ENCODE measurements at places on chromosomes 3 and 15.

GRCh38 chr15:78626381-78626995, 5.7 kb upstream of the CHRNA3 start:
- DNase-seq: no peak

DNA sequence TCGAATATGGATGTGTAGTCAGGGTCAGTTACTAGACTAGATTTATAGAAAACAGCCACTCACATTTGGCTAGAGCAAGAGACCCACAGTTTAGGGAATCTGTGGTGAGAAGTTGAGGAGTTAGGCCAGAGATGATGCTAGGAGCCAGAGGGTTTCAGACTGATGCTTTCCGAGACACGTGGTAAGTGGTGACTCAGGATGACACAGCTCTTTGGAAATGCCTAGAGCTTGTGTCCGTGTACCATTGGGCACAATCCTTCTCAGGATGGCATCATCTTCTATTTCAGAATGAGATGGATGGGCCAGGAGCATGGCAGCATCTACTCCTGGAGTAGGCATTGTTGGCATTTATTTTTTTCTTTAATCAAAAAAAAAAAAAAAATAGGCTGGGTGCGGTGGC, 28.5 kb downstream of the PTPRG start:
- no peak for DNase-seq

GRCh38 chr3:43729707-43730414, 39.1 kb downstream of the ABHD5 start:
- DNase-seq: no peak

GRCh38 chr3:16406579-16406978, 106.9 kb downstream of the RFTN1 start:
- no peak for DNase-seq

DNA sequence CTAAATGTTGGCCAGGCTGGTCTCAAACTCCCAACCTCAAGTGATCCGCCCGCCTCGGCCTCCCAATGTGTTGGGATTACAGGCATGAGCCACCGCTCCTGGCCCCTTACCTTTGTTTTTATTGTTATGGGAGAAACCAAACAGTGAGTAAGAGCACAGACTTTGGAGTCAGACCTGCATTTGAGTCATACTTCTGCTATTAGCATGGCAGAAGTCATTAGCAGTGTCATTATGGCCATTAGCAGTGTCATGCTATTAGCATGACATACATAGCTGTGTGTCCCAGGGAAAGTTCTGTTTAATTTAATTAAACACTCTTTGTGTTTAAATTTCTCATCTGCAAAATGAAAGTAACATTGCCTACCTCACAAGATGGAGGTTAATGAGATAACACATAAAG, 54.8 kb downstream of the SQOR start:
- DNase-seq: no peak

- no peak for DNase-seq
These were observed 128.5 kb upstream of the RBMS3 start for GRCh38 chr3:29152379-29152778.

DNA sequence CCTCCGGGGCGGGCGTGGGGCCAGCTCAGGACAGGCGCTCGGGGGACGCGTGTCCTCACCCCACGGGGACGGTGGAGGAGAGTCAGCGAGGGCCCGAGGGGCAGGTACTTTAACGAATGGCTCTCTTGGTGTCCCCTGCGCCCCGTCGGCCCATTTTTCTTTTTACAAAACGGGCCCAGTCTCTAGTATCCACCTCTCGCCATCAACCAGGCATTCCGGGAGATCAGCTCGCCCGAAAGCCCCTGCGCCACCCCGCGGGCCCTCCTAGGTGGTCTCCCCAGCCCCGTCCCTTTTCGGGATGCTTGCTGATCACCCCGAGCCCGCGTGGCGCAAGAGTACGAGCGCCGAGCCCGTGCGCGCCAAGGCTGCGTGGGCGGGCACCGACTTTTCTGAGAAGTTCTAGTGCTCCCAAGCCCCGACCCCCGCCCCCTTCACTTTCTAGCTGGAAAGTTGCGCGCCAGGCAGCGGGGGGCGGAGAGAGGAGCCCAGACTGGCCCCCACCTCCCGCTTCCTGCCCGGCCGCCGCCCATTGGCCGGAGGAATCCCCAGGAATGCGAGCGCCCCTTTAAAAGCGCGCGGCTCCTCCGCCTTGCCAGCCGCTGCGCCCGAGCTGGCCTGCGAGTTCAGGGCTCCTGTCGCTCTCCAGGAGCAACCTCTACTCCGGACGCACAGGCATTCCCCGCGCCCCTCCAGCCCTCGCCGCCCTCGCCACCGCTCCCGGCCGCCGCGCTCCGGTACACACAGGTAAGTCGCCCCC, at the start of gene THBS1:
Gene THBS1 (plus strand): TSS at position 595 of the 757 bp plus-strand sequence. CDS start 779 bp downstream, outside the sequence.
- DNase-seq: no peak

- DNase-seq: no peak
These were observed 187.4 kb upstream of the STAC start for GRCh38 chr3:36192901-36193300.

DNA sequence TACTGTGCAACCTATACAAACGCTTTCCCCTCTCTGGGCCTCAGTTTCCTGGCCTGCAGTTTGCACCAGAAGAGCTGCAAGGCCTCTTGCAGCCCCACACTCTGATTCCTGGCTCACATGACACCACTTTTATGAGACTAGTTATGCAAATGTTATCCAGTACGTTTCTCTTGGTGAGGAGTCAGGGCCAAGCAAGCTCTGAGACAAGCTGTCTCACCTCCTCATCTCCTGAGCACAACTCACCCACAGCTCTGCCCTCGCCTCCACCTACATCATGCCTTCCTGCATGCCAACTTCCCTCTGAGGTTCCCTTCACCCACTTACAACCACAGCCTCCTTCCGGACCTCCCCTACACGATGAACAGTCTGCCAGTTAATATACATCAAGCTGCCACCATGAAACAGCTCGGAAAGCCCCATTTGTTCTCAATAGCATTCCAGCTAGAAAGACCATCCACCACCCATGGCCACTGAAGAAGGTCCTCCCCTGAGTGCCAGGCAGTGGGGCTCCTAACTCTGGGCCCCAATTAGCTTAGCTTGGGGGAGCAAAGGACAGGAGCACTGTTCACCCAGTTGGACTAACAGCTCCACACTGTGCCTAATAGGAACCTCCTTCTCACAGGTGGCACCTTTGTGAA, 25.0 kb downstream of the CRYGS start:
- DNase-seq: no peak

DNA sequence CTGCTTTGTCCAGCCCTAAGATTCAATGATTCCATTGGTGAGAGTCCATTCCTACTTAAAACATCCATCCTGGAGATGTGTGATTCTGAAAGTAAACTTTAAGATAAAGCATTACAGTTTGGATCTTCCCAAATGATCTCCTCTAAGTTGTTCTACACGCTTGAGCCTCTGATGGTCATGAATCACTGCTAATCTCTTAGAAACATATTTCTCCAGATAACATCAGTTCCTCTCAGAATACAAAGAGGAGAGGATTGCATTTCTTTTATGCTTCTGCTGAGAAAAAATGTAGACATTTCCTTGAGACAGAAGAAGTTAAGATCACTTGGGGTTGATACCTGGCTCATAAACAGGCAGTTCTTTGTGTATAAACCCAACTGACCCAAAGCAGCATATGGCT, 281.2 kb upstream of the DPH6 start:
- DNase-seq: no peak

DNA sequence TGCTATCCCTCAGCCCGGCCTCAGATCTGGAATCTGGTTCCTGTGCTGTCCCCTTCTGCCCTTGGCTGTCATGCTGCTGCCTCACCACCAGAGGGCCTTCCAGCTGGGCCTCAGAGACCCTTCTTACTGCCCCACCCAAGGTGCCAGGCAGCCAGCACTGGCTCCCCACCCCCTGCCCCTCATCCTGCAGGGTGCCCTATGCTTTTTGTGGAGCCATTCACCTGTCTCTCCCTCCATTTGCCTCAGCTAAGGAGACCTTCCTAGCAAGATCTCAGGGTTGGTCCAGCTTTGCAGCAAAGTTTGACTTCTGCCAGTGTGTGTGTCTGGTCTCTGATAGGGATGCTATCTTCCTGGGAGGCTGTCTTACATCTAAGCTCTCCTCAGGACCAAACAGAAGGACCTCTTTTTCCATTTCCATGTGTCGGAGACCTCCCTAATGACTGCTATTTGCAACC, 1.9 kb upstream of the VWA5B2 start:
- peak; percentile 36 for DNase-seq

DNA sequence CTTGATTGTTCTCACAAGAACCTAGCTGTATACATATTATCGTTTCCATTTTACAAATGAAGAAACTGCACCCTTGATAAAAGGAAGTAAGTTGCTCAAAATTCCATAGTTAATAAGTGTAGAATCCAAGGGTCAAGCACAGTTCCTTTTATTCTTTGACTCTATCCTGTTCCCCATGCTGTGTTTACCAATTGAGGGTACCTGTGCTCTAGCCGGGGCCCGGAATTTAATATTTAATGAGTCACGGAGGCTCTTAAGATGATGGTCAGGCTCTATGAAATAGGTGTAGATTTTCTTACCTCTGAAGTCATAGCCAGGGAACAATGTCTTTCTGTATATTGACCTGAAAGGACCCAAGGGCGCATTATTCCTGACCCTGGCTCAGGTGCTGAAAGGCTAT, 65.2 kb downstream of the LPP start:
- no peak for DNase-seq

DNA sequence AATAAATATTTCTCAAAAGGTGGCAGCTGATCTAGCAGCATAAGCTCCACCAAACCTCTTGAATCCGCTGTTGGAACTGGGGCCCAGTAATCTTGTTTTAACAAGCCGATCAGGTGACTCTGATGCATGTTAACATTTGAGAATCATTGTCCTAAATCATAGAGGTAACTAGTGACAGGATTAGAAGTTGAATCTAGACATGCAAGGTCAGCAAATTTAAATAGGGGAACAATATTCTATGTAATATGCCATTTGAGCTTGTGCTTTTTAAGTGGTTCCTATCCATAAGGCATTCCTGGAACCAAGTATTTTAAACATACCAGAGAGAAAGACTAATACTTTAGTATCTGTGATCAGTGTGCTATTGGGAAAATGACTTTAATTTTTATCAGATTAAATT, 412.8 kb downstream of the PYDC2 start:
- no peak for DNase-seq

DNA sequence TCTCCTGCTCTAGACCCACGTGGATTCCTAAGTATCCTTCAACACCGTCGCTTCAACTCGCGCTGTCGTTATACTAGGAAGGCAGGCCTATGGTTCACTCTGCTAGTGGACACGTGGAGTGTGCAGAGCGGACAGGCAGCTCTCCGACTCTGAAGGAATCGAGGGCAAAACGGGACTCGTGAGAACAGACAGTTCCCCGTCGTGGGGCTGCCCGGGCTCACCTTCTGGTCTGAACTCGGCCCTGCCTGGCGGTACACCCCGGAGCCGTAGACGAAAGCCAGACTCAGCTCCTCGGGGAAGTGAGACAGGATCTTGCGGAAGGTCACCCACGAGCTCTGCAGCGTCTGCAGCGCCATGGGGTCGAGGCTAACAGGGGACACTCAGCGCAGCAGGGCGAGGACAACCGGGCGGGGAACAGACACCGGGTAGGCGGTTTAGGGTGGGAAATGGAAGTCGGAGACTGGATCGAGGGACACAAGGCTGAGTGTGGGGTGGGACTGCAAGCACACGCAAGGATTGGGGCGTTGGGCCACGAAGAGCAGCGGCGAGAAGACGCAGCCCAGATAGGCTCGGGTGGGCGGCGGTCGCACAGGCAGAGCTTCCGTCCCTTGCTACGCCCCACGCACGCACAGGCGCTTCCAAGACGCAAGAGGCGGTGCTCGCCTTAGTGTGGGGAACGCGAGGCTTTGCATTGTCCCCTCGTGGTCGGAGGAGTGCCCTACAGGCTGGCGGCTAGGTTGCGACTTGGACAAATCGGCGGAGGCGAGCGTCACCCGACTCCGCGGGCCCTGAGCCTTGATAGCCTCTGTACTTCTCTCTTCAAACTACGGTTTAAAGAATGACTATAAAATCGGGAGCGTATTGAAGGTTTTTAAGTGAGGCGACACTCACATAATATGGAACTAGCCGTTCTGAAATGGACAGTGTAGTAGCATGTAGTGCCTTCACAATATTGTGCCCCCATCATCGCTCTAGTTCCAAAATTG, at the start of gene TAMM41:
Gene TAMM41 (minus strand): TSS at position 605 of the 986 bp plus-strand sequence. CDS start 249 bp downstream, at position 356.
- DNase-seq: peak; percentile 89

GRCh38 chr3:129602730-129603560, 3.5 kb downstream of the PLXND1 start:
- DNase-seq: no peak

DNA sequence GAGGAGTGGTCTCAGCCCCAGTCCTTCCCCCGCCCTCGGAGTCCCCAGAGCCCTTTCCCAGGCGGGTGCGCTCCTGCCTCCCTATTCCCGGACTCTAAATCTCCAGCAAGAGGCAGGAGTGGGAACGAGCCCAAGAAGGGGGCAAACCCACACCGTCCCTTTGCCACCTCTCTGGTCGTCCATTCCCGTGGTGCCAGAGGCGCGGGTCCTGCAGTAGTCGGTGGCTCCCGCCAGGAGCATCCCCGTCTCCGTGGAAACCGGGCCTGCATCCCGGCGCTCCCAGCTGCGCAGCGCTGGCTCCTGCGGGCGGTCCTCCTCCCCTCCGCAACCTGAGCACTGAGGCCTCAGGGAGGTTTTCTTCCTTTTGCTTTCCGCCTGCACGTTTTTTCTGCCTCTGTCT, 44.8 kb downstream of the LHFPL4 start:
- DNase-seq: no peak

- no peak for DNase-seq
These were observed 535.5 kb downstream of the SQOR start for GRCh38 chr15:46170326-46170725.

- DNase-seq: no peak
These were observed 118.0 kb downstream of the SEC22A start for GRCh38 chr3:123319760-123320159.

GRCh38 chr3:168081171-168081771, 14.5 kb downstream of the GOLIM4 start:
- DNase-seq: no peak

- no peak for DNase-seq
These were observed 116.6 kb downstream of the CHDH start for GRCh38 chr3:53729618-53730017.

DNA sequence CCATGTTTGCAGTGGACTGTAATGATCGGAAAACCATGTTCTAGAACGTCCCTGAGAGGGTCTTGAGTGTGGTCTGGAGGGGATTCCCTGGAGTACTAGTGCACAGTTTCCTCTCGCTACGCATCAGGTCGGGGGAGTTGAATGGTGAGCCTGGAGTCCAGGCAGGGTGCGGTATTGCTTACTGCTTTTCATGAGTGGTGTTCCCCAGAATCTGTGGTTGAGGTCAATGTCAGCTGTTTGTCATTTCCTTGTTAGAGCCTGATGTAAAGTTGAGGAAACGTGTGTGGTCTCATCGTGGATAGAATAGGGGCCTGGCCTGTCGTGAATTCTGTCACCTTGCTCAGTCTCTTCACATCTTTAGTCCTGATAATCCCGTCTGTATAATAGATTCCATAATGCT, 328.2 kb upstream of the LRRFIP2 start:
- DNase-seq: no peak

- no peak for DNase-seq
These were observed 37.8 kb upstream of the LSAMP start for GRCh38 chr3:116483135-116483534.

- no peak for DNase-seq
These were observed 231.0 kb upstream of the TLE3 start for GRCh38 chr15:70328679-70329115.

- DNase-seq: no peak
These were observed 265.0 kb upstream of the C2CD4B start for GRCh38 chr15:62430056-62430455.

All from stimulated activated CD4-positive, alpha-beta T cell treated with anti-CD3 and anti-CD28 coated beads, Interleukin-15, amount 100 ng/mL, for 48 hours (primary cell).